Mesothelial cell of epicardium (in vitro differentiated cells): ENCODE measurements at places on chromosomes 16 and 17. TPM values are rescaled to one million over a fixed set of nuclear protein-coding genes. Genes with fewer than 3 reads are reported as not detected.

KRTAP4-1 gene
- total RNA-seq = not detected in 3 replicates

PKMYT1 gene
- total RNA-seq = 21.1 to 22.0 TPM (median 21.8 TPM) in 3 replicates

DNA sequence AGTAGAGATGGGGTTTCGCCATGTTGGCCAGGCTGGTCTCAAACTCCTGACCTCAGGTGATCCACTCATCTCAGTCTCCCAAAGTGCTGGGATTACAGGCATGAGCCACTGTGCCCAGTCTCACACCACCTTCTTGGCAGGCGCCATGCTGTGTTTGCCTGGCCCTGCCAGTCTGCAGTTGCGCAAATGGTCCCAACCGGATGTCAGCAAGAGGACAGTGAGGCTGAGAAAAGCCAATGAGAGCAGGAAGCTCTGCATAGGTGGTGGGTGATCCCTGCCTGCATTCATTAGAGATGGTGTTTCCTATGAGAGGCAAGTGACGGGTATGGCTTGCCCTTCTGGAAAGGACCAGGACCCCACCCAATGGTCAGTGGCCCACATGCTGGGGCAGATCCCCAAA, 59.3 kb downstream of the PECAM1 start:
- H3K4me3 ChIP-seq = no peak overlapping the region
- no peak overlapping the region for H3K27ac ChIP-seq
- DNase-seq = no peak

DNA sequence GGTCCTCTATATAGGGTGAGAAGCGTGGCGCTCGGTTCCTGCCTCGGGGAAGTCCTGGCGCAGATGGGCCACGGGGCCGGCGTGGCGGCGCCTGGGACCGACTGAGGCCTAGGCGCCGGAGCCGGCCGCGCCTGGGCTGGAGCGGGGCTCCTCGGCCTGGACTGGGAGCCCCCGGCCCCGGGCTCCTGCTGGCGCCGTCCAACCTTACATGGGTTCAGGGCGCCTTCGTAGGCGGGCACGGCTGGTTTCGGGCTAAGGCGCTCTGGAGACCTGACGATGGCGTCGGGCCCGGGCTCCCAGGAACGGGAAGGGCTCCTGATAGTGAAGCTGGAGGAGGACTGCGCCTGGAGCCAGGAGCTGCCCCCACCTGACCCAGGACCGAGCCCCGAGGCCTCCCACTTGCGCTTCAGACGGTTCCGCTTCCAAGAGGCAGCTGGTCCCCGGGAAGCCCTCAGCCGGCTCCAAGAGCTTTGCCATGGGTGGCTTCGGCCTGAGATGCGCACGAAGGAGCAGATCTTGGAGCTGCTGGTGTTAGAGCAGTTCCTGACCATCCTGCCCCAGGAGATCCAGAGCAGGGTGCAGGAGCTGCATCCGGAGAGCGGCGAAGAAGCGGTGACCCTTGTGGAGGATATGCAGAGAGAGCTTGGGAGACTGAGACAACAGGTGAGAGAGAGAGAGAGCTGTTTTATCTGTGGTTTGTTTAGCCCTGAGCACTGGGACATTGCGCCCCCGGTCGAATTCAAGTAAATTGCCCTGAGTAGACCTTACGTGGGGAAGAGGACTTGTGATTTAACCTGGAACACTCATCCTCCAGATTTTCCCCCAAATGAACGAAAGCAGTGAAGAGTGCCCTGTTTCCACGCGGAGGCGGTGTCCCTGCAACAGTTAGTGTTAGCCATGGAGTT, 504 bp downstream of the ZNF263 start:
- H3K4me1 ChIP-seq = peaks cover 22% of the 10 kb centered on the region
- H3K27me3 ChIP-seq = no peaks in the 10 kb centered on the region
- peak overlapping the region; percentile 98 for H3K4me3 ChIP-seq
- peaks cover 43% of the 10 kb centered on the region for H3K36me3 ChIP-seq
- peak; percentile 21 for DNase-seq

- peaks cover 23% of the 10 kb centered on the region for H3K27me3 ChIP-seq
- H3K27ac ChIP-seq = no peak overlapping the region
- no peaks in the 10 kb centered on the region for H3K36me3 ChIP-seq
Observed at GRCh38 chr17:8133399-8133798, 9.5 kb upstream of the HES7 start.

DNA sequence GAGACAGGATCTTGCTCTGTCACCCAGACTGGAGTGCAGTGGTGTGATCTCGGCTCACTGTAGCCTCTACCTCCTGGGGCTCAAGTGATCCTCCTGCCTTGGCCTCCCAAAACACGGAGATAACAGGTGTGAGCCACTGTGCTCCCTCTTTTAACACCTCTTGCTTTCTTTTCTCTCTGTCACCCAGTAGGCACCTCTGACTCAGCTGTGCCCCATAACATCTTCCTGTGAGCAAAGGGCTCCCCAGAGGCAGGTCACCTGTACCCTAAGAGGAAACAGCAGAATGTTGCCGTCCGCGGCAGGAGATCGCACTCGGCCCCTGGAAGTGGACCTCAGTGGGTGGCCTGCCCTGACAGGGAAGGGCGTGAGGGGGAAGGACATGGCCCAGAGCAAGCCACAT, 918 bp upstream of the NLRC3 start:
- H3K4me1 ChIP-seq = peaks cover 11% of the 10 kb centered on the region
- H3K36me3 ChIP-seq = no peaks in the 10 kb centered on the region
- H3K27ac ChIP-seq = peak overlapping the region; percentile 50
- no peaks in the 10 kb centered on the region for H3K27me3 ChIP-seq
- no peak for DNase-seq

DNA sequence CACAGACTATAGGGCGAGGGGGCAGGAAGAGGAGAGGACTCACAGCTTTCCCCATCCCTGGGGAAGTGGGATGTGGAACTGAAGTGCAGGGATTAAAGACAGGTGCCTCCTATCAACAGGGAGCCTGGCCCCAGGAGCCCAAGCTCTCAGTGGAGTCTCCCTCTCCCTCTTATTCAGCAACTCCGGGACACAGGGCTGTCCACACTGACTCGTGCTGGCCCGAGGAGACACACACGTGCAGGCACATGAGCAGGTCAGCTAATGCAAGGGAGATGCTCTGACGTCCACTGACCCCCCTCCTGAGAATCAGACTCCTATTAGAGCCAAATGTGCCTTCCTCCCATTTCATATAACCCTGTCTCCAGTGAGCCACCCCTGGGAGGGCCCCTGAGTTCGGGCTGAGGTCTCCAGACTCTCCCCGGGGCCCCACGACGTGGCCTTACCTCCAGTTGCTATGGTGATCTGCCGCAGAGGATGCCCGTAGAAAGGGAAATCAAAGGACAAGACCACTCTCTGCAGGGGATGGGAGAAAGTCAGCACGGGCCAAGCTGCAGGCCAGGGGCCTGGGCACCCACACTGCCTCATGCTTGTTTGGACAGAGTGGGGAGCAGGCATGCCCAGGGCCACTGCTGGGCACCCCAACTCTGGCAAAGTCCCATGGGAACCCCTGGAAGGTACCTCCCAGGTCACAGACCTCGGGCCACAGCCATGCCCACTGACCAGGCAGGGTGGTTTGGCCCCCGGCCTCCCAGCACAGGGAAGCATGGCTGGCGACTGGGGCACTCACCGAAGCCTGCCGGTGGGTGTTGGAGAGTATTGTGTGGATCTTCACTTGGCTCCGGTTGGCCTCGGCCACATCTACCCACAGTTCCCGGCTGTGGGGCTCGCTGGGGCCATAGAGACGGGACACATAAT, 42.7 kb downstream of the PLXDC1 start:
- H3K4me3 ChIP-seq = no peak overlapping the region
- no peak for DNase-seq
- no peaks in the 10 kb centered on the region for H3K27me3 ChIP-seq
- no peaks in the 10 kb centered on the region for H3K36me3 ChIP-seq
